ENCODE measurements at places on chromosomes 13 and 19.

- DNase-seq: no peak
Measured at GRCh38 chr19:30653646-30654386, 281.6 kb downstream of the ZNF536 start.

DNA sequence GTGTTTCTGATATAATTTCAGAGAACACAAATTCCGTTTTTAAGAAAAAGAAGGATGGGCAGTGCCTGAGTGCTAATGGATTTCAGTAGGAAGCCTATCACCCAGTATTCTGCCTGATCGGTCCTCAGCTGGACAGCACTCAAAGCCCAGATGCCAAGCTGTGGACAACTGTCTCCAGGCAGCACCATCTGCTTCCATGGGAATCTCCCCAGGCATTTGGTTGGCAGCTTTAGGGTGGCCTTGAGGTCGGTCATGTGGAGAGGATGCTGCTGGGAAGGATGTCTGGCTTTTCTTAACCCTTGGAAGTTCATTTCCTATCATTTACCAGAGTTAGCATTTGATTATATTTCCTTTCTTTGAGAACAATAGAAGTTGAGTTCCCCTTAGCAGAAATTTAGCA, 311.7 kb downstream of the TBC1D4 start:
- DNase-seq: no peak

- DNase-seq: no peak
Measured at GRCh38 chr19:3807131-3807480, 20.9 kb upstream of the MATK start.

GRCh38 chr19:48661711-48662090, 11.1 kb downstream of the NTN5 start:
- no peak for DNase-seq

GRCh38 chr19:58538257-58539168, 5.4 kb upstream of the TRIM28 start:
- DNase-seq: peak; percentile 15

DNA sequence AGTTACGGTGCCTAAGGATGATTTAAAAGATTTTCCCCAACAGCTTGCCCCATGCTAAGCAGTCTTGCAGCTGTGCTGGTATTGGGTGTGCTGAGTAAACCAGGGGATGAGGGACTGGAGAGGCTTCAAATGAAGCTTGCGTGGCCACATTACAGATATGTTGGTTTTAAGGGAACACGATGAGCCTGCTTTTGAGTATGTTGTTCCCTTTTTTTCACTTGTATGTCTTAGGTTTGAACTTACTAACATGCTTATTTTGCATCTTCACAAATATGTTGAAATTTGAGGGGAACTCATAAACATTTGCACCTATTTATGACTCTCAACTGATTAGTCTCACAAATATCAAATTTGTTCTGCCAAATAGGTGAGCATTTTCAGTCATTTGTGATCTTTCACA, 2.0 kb upstream of the IL17D start:
- no peak for DNase-seq

- no peak for DNase-seq
Measured at GRCh38 chr13:51361106-51361505, 21.6 kb downstream of the SERPINE3 start.

Measured in pulmonary artery endothelial cell (primary cell).